ENCODE measurements at places on chromosomes 4 and X.

GRCh38 chr4:81921751-81922159 lies 450.0 kb upstream of the RASGEF1B start:
- DNase-seq, result no peak

- DNase-seq, result no peak
These were observed 18.3 kb downstream of the G3BP2 start for GRCh38 chr4:75654905-75655304.

- DNase-seq, result no peak
These were observed 47.6 kb upstream of the NKAP start for GRCh38 chrX:119991005-119991787.

DNA sequence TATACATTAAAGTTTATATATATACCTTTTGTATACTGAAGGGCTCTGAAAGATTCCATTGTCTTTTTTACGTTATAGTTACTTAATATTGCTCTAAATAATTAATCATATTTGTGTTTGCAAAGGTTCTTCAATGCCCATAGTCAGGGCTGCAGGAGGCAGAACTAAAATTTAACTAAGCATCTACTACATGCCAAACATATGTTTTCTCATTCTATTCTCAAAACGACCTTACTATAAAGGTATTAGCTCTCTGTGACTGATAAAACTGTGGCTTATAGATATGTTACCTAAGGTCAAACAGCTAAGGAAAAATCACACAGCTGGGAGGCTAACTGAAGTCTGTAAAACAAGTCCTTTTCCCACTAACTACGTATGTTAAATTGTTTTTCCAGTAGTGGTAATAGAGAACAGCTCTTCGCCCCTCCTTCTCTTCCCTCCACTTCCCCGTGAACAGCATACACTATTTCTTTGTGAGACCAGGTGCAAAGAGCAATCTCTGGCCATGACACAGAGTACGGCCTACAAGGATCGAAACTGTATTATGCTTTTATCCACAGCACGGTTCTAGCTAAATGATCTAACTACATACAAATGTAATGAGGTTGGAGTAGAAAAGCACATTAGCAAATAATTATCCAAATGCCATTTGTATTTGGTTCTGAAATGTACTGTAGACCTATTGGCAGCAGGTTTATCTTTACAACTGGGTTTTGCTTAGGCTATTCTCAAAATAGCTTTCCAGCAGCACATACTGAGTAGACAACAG lies 1.7 kb downstream of the CNOT6L start:
- DNase-seq, result no peak

- no peak for DNase-seq
These were observed 470.6 kb upstream of the GALNTL6 start for GRCh38 chr4:171342646-171343045.

GRCh38 chr4:35965300-35965699 lies 279.0 kb downstream of the ARAP2 start:
- DNase-seq, result no peak

DNA sequence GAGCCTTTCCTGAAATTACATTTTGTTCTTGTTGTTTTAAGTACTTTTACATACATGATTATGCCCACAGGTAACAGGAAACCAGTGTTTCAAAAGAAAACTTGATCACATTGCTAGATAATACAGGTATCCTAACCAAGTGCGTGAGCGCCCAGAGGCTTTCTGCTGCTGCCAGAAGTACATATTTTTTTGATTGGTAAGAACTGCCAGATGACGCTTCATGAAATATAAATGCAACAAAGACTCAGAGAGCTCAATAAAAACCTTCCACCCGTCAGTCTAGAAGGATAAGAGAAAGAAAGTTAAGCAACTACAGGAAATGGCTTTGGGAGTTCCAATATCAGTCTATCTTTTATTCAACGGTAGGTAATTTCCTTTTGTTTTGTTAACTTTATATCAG lies at the start of gene EPGN:
Gene EPGN, plus strand, starts transcription at position 256 of the 400 bp plus-strand sequence. Its CDS starts 64 bp downstream, at position 320.
- no peak for DNase-seq

DNA sequence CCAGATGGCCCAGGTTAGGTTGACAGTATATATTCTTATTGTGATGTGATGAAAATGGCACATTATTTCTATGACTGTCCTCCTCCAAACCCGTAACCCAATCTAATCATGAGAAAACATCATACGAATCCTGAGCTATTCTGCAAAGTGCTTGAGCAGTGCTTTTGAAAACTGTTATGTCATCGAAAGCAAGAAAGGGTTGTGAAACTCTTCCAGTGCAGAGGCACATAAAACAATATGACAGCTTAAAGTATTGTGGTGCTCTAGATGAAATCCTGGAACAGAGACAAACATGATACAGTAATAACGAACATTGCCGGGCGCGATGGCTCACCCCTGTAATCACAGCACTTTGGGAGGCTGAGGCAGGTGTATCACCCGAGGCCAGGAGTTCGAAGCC lies 1648.0 kb downstream of the STIM2 start:
- DNase-seq, result no peak
